Foreskin fibroblast (primary cell): ENCODE measurements at places on chromosomes 12 and 14.

- DNase-seq = peak; percentile 28
Measured at GRCh38 chr12:117032593-117033381, 66.4 kb downstream of the TESC start.

DNA sequence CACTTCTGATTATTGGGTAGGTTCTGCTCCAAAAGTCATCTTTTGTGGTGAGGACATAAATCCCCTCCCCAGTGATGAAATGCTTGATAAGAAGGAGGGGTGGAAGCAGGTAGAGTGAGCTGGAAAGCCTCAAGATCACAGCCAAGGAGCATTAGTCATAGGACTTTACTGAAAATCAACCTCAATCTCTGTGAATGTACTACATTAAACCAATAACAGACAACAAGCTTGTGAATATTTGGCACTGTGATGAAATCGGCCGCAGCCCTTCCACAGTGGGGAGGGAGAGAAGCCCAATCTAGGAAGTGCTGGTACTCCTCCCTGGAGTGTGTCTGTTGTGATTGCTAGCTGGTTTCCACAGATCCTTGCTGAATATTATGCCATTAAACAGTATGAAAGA lies 41.2 kb upstream of the PTCSC3 start:
- DNase-seq = no peak

GRCh38 chr12:106581543-106582248 lies 1.1 kb upstream of the RFX4 start:
- DNase-seq = peak; percentile 47

DNA sequence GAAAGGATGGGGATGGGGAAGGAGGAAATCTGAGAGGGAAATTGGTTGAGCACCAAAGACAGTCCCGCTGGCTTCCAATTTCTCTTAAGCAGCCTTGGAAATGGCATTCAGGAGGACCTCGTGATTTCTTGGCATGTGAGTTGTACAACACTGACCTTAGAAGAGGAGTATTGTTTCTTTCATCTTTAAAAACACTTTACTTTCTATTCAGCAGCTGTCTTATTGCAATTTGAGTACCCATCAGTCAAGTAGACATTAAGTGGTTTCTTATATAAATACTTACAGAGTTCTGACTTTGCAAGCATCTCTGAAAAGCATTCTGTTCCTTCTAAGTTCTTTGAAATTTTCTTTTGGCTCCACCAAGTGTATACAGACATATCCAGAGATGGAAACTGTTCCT lies 83.2 kb downstream of the LMNTD1 start:
- no peak for DNase-seq

DNA sequence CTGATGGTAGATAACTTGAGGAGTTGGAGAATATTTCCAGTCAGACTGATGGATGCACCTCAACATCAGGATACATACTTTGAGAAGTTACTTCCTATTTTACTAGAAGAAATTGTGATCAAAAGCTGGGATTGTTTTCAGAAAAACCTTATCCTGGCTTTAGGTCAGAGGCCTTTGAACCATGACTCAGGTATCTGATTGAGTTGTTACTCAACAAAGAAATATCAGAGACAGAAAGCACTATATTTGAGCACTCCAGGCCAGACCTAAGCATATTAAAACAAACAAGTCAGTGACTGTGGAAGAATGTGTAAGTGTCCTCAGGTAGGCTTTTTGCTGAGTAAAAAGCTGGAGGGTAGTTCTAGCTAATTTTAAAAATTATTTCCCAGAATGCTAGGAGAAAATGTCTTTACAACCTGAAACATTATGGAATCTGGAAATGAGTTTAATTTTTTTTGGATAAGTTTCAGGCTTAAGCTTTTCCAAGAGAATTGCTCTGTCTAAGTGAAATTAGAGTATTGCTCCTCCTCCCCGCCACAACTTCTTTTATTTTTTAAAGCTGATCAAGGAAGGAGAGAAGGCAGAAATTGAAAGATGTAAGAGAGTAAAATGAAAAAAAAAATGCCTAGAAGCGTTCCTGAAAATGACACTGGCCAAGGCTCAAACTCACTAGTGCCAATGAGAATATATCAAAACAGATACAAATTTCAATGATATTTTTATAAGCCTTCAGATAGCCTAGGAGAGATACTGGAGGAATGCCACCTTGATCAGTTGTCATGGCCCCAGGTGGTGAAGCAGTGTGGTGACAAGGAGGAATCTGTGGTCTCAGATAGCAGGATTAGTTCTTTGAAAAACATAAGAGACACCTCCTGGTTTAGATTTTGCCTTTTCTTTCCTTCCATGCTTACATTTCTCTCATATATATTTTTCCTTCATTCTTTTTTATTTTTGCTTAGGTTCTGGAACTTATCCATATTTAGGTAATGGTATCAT lies 790.3 kb downstream of the TMTC2 start:
- DNase-seq = peak; percentile 8

- no peak for DNase-seq
Measured at GRCh38 chr12:13435235-13435933, 238.9 kb downstream of the EMP1 start.

DNA sequence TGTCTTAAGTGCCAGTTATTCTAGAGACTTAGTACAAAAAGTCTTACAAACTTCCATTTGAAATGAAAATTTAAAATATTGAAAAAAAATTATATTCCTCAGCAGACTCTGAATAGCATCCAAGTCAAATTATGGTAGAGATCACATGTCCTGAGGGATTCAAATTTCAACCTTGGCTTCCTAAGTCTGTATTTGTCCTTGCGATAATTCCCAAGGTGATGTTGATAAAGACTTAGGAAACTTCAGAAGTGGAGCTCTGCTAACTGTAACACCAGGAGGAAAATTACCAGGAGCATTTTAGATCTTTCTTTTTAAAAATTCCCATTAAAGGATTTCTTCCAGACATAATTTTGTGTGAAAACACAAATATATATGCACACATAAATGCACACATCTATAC lies 178.3 kb downstream of the IPO8 start:
- DNase-seq = no peak

DNA sequence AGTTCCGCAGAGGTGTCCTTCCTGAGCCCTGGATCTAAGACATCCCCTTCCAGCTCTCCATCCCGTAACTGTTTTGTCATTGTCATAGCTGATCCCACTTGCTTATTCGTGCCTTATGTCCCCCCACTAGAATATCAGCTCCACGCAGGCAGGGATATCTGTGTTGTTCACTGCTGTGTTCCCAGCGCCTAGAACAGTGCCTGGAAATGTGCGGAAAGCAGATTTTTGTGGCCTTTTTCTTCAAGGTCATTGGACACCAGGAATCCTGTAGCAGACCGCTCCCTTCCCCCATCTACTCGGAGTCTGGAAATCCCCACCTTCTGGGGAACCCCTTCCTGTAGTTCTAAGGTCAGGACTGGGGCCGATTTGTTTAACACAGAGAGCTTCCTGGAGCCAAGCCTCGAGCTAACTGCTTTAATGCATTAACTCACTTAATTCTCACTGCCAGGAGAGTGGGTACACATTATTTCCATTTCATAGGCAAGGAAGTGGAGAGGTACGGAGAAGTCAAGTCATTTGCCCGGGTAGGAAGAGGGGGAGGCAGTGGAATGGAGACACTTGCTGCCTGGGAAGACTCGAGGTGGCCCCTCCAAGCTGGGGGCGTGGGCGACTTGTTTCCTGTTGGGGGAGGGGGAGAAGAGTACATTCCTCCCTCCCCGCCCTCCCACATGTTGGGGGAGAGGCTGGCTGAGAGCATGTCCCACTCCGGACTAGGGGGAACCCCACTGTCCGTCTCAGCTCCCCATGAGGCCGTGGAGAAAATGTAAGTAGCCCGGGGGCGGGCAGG lies 1.2 kb upstream of the SH2B3 start:
- peak; percentile 63 for DNase-seq

- no peak for DNase-seq
Measured at GRCh38 chr12:109988903-109989302, 7.3 kb downstream of the GIT2 start.

DNA sequence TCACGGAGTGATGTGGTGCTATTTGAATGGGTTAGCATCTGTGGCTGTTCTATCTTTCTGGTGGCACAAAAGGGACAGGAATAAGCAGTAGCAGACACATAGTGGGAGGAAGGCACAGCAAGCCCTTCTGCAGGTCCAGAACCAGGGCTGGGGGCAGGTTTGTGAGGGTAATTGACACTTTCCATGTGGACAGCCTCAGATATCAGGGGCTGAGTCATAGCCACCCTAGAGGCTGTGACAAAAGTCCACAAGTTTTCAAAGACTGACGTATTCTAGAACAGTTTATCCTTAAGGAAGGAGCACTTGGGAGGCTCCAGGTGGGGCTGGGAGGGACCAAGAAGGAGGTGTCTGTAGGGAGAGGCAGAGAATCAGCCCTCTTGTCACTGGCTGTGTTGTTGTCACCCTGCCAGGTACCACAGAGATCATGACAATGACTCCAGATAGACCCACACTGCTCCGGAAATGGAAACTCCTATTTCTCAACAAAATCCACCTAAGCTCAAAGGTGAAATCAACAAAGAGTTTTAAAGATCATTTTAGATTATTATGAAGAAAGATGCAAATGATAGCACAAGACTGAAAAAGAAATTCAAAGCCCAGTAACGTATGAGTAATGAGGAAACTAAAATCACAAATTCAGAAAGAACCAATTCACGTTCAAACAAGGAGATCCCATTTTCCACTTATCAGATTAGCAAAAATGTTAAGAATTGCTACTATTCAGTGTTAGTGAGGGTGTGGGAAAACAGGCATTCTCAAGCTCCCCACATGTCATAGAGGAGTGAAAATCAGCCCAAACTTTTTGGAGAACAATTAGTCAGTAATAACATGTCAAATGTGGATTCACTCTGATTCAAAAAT lies 48.3 kb downstream of the NFKBIA start:
- DNase-seq = no peak

DNA sequence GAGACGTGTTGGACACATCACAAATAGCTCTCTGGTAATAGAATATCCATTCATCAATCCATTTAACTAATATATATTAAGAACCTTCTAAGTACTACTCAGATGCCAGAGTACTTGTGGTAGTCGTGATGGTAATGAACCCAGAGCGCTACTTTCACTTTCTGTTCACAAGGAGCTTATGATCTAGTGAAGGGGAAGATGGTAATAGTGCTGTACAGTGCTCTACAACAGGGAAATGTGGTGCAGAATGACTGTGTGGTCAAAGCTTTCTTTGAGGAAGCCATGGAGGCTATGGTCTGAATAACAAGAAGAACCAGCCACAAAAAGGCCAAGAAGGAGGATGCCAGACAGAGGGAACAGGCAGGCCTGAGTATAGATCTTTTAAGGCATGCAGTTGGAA lies 212.0 kb downstream of the PTPRO start:
- no peak for DNase-seq

DNA sequence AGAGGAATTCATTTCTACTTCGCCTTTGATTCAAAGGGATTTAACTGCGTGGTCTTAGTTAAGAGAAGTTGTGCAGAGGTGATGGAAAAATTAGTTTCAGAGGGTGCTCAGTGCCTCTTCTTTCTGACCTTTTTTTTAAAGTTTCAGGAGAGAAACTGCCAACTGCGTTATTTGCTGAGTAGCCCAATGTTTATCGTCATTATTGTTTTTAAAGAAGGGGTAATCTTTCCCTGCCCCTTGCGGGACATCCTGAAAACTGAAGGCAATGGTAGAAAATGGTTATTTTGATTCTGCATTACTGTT lies 11.0 kb downstream of the OTX2 start:
- no peak for DNase-seq

DNA sequence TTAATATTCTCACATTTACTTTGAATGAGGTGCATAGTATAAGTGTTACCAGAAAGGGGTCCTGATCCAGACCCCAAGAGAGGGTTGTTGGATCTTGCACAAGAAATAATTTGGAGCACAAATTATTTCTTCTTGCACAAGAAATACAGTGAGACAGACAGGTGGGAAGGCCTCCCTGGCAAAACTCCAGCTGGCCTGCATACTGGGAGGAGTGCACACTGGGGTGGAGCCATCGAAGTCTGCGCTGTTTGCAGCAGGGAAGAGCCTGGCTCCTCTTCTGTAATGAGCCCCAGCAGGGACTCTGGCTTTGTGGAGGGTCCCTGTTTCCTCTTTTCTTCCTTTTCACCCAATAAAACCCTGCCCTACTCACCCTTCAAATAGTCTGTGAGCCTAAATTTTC lies 141.6 kb downstream of the GLT1D1 start:
- no peak for DNase-seq

GRCh38 chr14:101480022-101480746 lies 81.1 kb upstream of the DIO3 start:
- DNase-seq = no peak

DNA sequence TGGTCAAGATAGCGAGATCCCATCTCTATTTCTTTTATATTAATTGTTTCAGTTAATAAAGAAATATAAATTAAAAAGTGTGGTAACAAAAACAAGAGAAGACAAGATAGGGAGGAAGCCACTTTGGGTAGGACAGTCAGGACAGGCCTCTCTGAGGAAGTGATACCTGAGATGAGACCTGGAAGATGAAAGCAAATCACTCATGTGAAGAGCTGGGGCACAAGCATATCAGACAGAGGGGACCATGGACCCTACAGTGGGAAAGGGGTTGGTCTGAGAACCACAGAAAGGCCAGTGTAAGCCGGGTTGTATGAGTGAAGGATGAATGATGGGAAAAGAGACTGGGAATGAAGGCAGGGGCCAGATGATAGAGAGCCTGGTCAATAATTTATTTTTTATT lies 1.8 kb upstream of the MED6 start:
- no peak for DNase-seq

- DNase-seq = peak; percentile 34
Measured at GRCh38 chr12:12715459-12716150, 1.6 kb upstream of the CDKN1B start.

- peak; percentile 95 for DNase-seq
Measured at GRCh38 chr14:96246539-96246847, 9.5 kb upstream of the BDKRB1 start.

DNA sequence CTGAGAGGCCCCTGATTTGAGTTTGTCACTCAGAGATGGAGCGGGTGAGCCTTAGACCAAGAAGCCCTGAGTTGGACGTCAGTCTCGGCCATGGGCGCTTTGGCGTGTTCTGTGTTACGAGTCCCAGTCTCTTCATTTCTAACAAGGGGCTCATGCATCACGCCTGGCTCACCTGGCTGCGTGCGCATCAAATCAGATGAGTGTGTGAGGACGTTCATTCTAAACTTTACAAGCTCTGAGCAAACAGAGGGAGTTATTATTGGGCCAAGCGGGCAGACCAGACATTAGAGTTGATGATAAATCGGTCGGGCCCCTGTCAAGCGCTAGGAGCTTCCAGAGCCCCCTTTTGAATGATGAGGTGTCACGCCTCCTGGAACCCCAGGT lies 117.2 kb downstream of the CALM1 start:
- no peak for DNase-seq

DNA sequence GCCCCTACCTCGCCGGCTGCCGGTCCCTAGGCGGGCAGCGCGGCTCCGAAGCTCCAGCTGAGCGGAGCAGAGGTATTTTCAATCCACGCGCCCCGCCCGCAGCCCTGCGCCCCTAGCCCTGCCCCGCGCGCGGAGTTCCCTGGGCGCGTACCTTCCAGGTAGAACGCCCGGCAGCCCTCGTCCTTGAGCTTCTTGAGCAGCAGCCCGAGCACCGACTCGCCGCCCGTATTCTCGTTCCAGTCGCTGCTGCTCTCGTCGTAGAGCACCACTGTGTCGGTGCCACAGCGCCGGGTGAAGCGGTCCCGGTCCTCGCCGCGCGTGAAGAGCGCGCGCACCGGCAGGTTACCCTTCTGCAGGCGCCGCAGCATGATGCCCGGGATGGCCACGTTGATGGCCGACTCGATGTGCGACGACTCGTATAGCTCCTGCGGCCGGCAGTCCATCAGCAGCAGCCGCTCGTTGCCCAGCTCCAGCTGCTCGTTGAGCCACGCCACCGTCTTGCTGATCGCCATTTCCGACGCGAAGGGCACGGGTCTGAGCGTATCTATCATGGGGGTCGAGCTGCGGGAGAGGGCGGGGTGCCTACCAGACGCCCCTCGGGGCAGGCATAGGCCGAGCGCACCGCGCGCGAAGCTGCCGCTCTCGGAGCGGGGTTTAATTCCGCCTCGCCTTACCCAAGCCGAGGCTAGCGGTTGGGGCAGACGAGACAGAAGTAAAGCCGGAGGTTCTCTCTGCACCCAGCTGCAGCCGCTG lies 636 bp downstream of the DUSP6 start:
- no peak for DNase-seq
